ENCODE measurements at places on chromosomes 3 and 15.

DNA sequence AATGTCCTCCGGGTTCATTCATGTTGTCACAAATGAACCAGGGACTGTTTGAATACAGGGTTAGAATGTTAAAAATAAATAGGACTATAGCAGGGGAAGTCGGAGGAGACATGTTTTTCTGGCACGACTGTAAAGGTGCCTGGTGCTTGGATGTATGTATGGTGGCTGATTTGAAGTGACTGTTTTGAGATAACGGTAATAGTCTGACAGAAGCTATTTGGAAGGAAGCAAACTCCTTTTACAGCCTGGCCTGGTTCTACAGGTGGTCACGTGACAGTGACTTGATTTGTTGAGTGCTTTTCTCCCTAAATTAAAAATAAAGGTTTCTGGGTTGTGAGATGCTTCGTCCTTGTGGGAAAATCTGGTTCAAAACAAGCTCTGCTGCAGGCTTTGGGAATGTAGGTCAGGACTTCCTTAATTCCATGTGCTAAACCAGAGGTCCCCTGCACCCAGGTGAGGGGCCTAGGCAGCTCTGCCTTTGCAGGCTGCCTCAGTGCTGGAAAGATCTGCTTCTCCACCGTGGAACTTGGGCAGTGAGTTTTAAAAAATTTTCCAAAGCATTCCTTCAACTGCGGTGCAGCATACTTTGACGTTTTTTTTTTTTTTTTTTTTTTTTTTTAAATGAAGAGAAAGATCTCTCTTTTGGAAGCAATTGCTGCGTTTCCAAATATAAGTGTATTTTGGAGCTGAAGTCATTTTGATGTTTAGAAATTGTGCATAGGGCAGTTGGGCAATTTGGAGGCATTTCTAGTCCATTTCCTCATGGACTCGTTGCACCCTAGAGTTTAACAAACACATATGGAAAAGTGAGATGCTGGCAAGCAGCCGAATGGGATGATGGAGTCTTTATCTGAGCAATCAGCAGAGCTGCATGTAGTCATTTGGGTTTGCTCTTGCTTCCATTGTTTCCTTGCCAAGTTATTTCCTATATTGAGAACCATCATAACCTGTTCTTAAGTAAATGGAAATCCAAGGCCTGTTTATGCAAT lies 30.9 kb downstream of the ITPR1 start:
- DNase-seq: peak; percentile 70

DNA sequence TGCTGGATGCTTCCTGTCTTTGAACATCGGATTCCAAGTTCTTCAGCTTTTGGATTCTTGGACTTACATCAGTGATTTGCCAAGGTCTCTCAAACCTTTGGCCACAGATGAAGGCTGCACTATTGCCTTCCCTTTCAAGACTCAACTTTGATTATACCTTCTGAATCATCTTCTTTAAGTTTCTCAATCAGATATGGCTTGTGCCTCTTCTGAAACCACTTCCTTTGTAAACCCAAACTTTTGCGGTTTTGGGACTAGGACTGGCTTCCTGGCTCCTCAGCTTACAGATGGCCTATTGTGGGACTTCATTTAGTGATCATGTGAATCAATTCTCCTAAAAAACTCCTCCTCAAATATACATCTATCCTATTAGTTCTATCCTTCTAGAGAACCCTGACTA lies 47.1 kb upstream of the CADPS start:
- DNase-seq: no peak

DNA sequence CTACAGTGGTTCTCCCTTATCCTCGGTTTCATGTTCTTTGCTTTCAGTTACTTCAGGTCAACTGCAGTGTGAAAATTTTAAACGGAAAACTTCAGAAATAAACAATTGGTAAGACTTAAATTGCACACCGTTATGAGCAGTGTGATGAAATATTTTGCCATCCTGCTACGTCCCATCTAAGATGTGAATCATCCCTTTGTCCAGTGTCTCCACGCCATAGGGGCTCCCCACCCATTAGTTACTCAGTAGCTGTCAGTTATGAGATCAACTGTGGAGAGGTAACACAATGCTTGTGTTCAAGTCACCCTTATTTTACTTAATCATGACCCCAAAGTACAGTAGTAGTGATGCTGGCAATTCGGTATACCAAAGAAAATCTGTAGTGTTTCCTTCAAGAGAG lies 47.4 kb downstream of the TJP1 start:
- no peak for DNase-seq

GRCh38 chr3:100603469-100603868 lies 5.9 kb upstream of the ADGRG7 start:
- peak; percentile 13 for DNase-seq

- peak; percentile 28 for DNase-seq
These were observed 74.3 kb downstream of the DGKG start for GRCh38 chr3:186287711-186288110.

DNA sequence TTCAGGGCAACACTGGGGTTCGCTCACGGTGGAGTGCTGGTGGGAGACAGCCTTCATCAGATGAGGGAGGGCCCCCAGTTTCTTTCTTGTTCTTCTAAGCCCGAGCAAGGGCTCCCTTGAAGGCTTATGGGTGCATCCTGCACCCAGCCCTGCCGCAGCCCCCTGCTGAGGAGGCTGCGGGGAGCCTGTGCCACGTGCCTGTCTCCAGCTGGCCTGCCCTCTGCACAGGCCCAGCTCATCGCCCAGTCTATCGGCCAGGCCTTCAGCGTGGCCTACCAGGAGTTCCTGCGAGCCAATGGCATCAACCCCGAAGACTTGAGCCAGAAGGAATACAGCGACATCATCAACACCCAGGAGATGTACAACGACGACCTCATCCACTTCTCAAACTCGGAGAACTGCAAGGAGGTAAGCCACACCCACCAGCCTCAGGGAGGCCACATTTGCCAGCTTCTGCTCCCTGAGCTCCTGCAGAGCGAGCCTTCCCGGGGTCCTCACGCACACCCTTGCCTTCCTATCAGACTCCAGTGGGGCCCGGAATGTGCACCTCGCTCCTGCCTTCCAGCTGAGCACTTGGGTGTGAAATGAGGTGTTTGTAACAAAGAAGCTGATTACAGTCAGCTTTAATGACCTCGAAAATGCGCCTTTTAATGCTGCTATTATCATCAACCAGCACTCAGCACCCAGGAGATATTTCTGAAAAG lies 164.3 kb downstream of the NSMCE3 start:
- DNase-seq: no peak

DNA sequence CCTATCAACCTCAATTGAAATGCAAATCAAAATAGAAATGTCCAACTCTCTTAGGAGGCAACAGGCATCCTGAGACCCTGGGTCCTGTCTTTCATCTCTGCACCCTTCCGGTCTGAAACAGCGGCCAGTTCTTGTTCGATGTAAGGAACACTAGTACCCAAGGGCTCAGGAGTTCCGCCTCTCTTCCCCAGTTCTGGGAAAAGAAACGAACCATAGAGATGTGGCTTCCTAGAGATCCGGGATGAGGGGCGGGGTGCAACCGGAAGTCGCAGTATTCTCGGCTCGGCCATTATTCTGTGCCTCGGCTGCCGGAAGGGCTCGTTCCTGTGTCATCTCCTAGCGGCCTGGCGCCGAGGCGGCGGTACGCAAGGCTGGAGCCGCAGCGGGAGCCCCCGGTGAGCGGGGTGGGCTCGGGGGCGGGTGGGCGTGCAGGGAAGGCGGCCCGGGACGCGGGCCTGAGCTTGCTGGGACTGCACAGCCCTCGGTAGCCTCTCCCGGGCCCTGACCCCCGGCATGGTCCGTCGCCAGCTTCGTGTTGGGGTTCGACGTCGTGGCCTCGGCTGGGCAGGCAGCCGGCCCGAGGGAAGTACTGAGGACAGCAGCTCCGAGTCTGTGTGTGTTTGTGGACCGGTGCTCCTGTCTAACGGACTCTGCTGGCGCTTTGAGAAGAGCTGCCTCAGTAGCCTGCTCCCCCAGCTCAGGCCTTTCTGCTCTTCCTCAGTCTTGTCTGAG lies at the start of gene ZNF197:
Gene ZNF197, plus strand, starts transcription at position 288 of the 732 bp plus-strand sequence. CDS start 4,119 bp downstream, outside the sequence.
- peak; percentile 89 for DNase-seq

- no peak for DNase-seq
These were observed 23.5 kb downstream of the PFN2 start for GRCh38 chr3:149947231-149947630.

GRCh38 chr3:30516238-30516637 lies 90.2 kb upstream of the TGFBR2 start:
- no peak for DNase-seq

- DNase-seq: no peak
These were observed 40.8 kb upstream of the PRR23E start for GRCh38 chr3:127151992-127152650.

- DNase-seq: no peak
These were observed 3.9 kb upstream of the CXCR6 start for GRCh38 chr3:45939341-45939771.

DNA sequence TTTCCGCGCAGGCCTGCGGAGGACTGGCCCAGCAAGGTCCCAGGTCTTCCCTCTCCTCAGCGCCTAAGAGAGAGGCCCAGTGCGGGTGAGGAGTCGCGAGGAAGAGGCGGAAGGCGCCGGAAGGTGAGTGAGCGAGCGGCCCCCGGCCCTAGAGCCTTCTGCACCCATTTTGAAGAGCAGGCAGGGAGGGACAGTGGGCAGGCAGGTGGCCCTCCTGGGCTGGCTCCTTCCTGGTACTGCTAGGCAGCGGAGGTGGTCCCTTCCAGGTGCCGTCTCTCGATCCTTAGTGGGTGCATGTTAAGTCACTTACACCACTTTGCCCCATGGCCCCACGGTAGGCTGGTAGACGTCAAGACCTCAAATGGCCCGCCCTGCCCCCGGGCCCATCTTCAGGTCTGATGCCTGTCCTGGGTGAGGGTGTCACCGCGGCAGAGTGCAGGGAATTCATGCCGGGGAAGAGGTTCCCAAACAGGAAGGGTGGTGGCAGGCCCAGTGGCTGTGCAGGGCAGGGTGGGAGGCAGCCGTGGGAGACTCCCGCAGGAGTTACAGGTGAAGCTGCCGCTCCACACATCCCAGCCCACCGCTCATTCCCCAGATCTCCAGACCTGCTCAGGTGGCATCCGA lies 14.4 kb downstream of the PAK6 start:
- no peak for DNase-seq

GRCh38 chr3:129663930-129664646 lies 57.6 kb upstream of the PLXND1 start:
- no peak for DNase-seq

- no peak for DNase-seq
These were observed 2.6 kb upstream of the PIGZ start for GRCh38 chr3:196971094-196971698.

GRCh38 chr3:62982795-62983455 lies 107.7 kb upstream of the CADPS start:
- DNase-seq: no peak

- DNase-seq: no peak
These were observed 47.6 kb upstream of the SEC61A1 start for GRCh38 chr3:128004661-128005060.

- DNase-seq: no peak
These were observed 28.7 kb downstream of the FRMD4B start for GRCh38 chr3:69357196-69357595.

- no peak for DNase-seq
These were observed 58.8 kb downstream of the KIF9 start for GRCh38 chr3:47223755-47224154.

GRCh38 chr3:72449551-72449950 lies 398.7 kb downstream of the SHQ1 start:
- no peak for DNase-seq

GRCh38 chr3:76403556-76403955 lies 618.2 kb upstream of the ZNF717 start:
- no peak for DNase-seq

GRCh38 chr15:44158111-44158510 lies 37.0 kb downstream of the FRMD5 start:
- no peak for DNase-seq

DNA sequence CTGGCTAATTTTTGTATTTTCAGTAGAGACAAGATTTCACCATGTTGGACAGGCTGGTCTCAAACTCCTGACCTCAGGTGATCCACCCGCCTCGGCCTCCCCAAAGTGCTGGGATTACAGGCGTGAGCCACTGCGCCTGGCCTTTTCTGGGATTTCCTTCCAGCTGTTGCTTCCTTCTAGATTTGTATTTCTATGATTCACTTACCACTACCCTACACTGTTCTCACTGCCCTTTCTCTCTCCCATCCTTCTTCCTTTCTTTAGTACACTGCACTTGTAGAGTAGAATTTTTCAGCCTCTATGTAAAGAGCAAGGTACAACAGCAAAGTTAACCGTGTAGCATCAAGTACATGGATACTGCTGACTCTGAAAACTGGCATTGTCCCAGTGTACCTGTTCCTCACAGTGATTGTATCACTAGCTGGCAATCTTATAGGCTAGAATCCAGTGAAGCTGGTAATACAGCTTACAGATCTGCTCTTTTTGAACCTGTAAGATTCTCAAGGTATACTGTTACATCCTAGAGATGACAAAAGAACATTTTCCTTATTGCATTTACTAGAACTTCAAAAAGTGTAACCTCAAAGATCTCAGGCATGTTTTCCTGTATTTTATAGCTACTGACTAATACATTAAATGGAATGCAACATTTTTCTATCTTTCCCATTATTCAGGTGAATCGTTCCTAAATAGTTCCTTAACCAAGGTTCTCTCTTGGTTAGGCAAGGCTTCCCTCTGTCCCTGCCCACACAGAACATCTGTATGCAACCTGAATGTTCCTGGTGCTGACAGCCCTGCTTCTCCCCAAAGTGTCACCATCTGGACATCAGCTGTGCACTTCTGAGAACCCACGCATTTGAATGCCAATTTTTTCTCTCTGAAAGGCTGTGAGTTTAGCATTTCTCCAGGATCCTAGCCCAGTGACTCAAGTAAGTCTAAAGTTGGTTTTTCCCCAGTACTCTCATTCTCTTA lies 74.1 kb upstream of the RAP2B start:
- peak; percentile 26 for DNase-seq

DNA sequence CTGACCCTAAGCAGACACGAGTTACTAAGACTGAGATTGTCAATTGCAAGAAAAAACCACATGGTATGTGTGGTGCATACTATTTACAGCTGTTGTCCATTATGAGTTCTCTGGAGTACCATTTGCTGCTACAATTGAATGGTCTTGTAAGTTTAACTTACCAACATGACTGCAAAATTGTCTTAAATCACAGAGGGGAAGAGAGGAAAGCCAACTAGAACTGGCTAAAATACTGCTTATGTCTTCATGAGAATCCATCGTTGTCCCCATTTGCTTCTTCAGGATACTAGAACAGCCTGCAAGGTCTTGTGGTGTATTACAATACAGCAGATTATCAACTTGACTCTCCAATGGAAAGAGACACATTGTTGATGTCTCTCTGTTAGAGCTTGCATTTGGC lies 313.2 kb downstream of the AGBL1 start:
- peak; percentile 57 for DNase-seq

Measured in muscle of arm (tissue), 14 donors.